Stomach (tissue), 19 donors: ENCODE measurements at places on chromosomes 2 and 18. TPM values are rescaled to one million over a fixed set of nuclear protein-coding genes. Genes with fewer than 3 reads are reported as not detected.
A peak's percentile ranks its signal among the peaks of the same experiment; 100 is the strongest.

Gene CHAC2
- polyA plus RNA-seq: 5.7 TPM

Gene TMEM18
- 17.3 TPM for polyA plus RNA-seq

DNA sequence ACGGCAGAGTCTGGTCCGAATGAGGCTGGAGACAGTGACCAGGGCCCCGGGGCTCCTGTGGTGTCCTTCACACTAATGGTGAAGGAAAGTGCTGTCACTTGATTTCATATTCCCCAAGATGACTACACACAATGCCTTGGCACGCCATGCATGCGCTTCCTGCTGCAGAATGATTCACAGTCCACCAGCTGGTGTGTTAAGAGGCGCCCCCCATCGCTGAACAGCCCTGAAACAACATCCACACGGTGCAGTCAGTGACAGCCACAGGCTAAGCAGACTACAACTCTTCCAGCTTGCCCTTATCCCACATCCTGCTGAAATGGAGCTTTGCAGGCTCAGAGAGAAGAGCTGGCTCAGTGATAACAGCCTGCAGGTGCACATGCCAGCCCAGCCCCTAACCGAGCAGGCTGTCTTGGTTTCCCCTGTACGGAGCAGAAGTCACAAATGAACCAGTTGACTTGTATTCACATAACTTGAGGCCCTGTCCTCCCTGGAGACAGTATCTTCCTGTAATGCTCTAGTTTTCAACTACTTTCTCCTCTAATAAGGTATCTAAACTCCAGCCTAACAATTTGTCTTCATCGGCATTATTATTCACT lies 24.3 kb upstream of the CDH20 start:
- no peaks in the 10 kb centered on the region for H3K36me3 ChIP-seq
- no peak overlapping the region for H3K27ac ChIP-seq
- H3K27me3 ChIP-seq: no peaks in the 10 kb centered on the region
- no peak overlapping the region for H3K4me3 ChIP-seq

DNA sequence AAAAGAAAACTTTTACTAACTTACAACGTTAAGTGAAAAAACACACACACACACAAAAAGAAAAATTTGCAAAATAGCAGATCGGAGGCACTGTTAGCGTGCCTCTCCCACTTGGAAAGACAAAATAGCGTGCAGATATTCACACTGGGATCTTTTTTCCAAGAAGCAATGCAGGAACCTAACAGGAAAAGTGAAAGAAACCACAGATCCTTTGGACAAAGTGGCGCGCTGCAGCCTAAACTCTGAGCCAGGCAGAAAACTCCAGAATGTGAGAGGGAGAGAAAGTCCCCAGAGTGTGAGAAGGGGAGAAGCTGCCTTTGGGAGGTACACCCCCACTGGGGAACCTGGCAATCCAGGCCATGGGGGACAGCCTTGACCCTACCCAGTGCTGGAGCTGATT lies 70.7 kb upstream of the SERPINE2 start:
- no peak for DNase-seq
- no peaks in the 10 kb centered on the region for H3K4me1 ChIP-seq
- no peaks in the 10 kb centered on the region for H3K36me3 ChIP-seq
- no peak overlapping the region for H3K27ac ChIP-seq
- no peak overlapping the region for H3K4me3 ChIP-seq
- H3K27me3 ChIP-seq: no peaks in the 10 kb centered on the region

GRCh38 chr2:172813314-172813888 lies 77.8 kb downstream of the RAPGEF4 start:
- H3K27ac ChIP-seq: no peak overlapping the region
- no peak overlapping the region for H3K4me3 ChIP-seq
- H3K27me3 ChIP-seq: no peaks in the 10 kb centered on the region
- no peaks in the 10 kb centered on the region for H3K4me1 ChIP-seq
- DNase-seq: peak; percentile 54

- H3K36me3 ChIP-seq: no peaks in the 10 kb centered on the region
- no peaks in the 10 kb centered on the region for H3K4me1 ChIP-seq
- H3K27ac ChIP-seq: no peak overlapping the region
- H3K4me3 ChIP-seq: no peak overlapping the region
- DNase-seq: no peak
These were observed 97.1 kb downstream of the ITGA4 start for GRCh38 chr2:181554061-181554830.
